NCI-H774 (cell line): ENCODE measurements at places on chromosomes 12 and 14.

GRCh38 chr12:50185301-50185895 is 18.2 kb upstream of the CERS5 start:
- DNase-seq, result no peak

DNA sequence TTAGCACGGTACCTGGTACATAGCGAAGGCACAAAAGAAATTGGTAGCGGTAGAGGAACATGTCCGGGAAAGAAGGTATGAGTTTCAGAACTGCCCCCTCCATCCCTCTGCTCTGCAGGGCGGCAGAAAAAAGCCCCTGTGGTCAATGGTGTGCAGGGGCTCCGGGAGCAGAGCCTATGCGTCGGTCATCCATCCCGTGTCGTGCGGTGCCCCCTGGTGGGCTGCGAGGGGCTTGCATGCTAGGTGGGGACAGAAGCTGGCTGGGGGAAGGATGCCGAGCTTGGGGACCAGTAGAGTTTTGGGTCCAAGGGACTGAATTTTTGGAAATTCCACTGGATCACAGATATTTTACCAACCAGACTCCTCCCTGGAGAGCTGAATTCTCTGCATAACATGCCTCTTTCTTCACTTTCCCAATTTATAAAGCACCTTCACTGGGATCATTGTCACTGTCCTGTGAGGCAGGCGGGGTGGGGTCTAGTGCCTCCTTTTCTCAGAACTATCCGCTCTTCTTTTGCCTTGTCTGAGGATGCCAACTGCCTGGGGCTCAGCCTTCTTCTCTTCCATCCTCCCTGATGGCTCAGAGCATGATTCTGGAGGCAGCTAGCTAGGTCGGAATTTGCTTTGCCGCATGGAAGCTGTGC is 148.7 kb downstream of the SMOC1 start:
- DNase-seq, result peak; percentile 22

- no peak for DNase-seq
Observed at GRCh38 chr14:101539880-101540279, 21.4 kb upstream of the DIO3 start.

GRCh38 chr14:30375296-30375892 is 183.6 kb upstream of the G2E3 start:
- DNase-seq, result no peak

- DNase-seq, result peak; percentile 10
Observed at GRCh38 chr12:60335745-60336144, 739.9 kb downstream of the SLC16A7 start.

GRCh38 chr12:30839643-30840220 is 85.0 kb upstream of the CAPRIN2 start:
- no peak for DNase-seq

DNA sequence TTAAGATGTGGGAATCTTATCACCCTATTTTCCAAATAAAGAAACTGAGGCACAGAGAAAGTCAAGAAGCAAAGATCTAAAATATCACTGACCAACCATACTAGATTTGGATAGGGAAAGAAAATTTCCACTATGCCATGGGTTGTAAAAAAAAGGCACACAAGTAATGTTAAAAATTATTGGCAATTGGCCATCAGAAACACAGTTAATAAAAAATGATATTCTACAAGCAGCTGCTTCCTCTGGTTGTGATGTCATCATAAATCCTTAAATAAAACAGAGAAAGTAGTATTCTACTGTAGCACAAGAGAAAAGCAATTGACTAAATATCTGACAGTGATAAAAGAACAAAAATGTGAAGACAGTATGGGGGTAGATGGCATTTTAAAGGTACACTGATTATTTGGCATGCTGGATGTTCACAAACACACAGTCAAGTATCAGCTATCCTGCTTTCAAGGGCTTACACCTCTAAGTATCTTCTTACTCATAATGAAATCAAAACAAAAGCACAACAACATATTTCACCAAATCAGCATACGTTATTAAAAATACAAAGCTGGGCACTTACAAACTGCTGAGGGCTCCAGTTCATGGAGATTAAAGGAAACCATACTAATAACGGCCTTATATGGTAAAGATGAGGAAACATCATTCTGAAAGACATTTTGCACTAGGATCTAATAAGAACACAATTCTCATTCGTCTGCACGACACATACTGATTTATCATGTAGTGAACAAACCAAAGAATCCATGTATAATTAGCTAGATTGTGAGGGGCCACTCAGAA is 45.7 kb downstream of the CORO1C start:
- DNase-seq, result no peak
